Activated naive CD4-positive, alpha-beta T cell treated with anti-CD3 and anti-CD28 coated beads, Interleukin-2, amount 50 U/mL, for 16 hours (primary cell): ENCODE measurements at places on chromosomes 11 and 22.

- DNase-seq, result peak; percentile 35
Measured at GRCh38 chr22:41966607-41967240, 2.5 kb upstream of the SEPTIN3 start.

- peak; percentile 83 for DNase-seq
Measured at GRCh38 chr22:46116491-46116958, 33.8 kb upstream of the PPARA start.

DNA sequence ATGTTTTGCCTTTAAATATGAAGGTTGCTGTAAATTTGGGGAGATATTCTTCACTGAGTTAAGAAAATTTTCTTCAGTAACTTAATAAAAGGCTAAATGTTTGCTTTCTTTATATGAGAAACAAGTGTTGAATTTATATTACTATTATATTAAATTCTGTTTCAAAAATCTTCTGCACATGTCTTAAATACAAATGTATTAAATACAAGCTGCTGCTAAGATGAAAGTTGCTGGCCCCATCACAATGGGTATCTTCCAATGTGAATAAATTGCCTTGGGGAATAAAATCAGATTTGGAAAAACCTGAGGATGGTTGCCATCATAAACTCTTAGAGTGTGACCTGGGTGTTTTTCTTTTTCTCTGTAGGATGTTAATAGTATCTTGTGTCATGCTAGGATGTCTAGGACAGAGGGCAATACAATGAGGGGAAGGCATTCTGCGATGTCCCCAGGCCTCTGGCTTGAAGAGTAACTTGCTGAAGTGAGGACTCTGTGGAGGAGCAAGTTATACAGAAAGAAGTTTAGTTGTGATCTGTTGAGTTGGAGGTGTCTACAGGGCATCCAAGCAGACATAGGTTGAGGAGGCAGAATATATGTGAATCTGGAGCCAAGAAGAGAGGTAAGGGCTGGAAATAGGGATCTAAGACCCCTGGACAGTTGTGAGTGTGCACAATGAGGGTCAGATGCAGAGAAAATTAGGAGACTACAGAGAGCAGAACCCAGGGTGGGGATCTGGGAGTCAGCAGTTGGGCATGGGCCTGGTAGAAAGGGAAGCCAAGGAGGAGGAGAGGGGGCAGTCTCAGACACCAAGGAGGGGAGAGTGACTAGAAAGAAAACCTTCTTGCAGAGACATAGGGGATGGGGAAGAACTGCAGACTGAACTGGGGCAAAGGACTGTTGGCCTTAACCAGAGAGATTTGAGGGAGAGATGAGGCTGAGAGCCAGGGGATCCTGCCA is 4.8 kb downstream of the IGLL5 start:
- no peak for DNase-seq

DNA sequence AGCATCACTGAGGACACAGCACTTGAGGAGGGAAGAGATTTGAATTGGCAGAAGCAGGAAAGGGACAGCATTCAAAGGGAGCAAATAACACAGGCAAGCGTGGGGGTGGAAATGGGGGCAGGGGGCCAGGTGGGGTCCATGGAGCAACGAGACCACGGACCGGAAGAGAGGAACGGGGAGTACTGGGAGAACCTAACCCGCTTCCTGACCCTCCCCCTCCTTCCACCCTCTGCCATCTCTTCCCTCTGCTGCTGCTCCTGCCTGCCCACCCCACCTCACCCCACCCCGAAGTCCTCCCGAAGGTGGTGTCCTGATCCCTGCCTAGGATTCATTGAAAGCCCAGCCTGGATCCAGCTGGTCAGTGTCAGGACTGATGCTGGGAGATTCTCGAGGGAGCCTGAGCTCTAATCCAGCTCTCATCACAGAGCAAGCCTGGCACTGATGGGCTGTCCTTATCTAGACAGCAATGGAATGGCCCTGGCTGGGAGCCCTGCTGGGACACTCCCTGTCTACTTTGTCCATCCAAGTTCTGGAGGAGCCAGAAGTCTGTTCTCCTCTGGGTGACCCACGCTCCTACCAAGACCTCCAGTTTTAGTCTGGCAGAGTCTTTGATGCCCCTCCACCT is 105.0 kb downstream of the TRIM29 start:
- no peak for DNase-seq

GRCh38 chr11:68016161-68016903 is 6.2 kb downstream of the ALDH3B1 start:
- DNase-seq, result no peak

DNA sequence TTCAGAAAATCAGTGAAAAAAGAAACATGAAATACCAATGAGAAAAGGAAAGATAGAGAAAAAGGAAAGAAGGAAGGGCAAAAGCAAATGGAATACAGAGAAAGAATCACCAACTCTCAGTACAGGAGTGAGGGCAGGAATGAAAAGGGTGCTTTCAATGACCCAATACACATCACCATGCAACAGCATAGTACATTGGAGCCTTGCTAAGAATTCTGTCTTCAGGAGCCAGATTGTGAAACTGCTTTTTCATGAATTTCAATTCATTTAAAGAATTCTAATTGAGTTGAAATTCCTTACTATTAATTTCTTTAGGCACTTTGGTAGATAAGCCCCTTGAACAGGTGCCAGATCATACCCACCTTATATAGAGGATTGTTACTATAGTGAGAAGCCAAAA is 34.9 kb downstream of the BLID start:
- no peak for DNase-seq

- DNase-seq, result no peak
Measured at GRCh38 chr11:3994030-3994640, 100.5 kb upstream of the RRM1 start.

GRCh38 chr11:95922536-95923438 is 1.1 kb downstream of the MTMR2 start:
- DNase-seq, result no peak

- peak; percentile 16 for DNase-seq
Measured at GRCh38 chr11:72103754-72104167, 664 bp upstream of the LAMTOR1 start.

GRCh38 chr22:27477171-27477570 is 324.4 kb downstream of the MN1 start:
- no peak for DNase-seq
